CD4-positive, alpha-beta T cell treated with Interleukin-21 for 1 hour (primary cell): ENCODE measurements at places on chromosomes 3 and 15.

- DNase-seq, result no peak
Measured at GRCh38 chr3:69791919-69792399, 52.7 kb downstream of the MITF start.

- no peak for DNase-seq
Measured at GRCh38 chr3:45506084-45506483, 88.5 kb upstream of the LIMD1 start.

GRCh38 chr3:182172534-182172933 lies 460.8 kb downstream of the SOX2 start:
- DNase-seq, result no peak

DNA sequence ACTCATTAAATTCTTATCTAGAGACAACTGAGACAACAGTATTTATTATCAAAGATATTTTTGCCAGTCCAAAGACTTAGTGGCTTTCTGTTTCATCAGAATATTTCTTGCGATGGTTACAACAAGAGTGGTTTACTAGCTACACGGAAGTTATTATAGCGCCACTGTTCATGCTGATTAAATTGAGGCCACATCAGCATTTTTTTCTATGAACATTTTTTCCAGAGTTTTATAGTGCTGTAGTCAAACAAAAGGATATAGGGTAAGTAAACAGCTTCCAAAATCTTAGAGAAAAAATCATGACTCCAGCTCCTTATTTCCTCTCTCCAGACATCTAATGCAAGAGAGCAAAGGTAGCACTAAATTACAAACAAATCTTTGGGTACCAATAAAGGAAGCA lies 1264.4 kb downstream of the ZPLD1 start:
- DNase-seq, result no peak

DNA sequence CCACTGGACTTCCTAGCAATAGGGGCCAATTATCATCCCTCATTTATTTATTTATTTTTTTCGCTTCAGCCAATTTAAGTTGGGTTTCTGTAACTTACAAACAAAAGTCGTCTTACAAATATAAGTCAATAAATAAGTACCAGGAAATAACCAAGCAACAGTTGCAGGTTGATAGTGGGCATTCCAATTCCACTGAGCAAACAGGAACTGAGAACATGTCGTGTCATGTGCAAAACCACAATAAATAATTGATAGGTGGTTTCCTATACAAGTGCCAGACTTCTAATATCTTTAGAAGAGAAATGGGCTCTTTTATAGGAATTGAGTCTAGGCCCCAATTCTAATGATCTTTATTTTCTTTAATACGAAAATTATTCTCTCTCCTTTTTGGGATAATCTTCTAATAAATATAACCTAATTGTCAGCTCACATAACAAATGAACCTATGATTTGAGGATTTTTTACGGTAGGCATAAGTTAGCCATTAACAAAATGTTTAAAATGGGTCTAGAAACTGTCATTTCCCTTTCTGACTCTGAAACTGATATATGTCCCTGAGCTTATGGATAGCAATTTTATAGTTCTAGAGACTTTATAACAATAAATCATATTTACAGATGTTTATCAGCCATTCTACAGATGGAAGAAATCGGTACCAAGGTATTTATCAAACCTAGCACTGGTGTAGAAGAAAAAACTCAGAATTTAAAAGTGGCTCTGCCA lies 571.8 kb downstream of the FOXP1 start:
- DNase-seq, result peak; percentile 45

GRCh38 chr3:48026951-48027908 lies 11.0 kb upstream of the MAP4 start:
- no peak for DNase-seq

DNA sequence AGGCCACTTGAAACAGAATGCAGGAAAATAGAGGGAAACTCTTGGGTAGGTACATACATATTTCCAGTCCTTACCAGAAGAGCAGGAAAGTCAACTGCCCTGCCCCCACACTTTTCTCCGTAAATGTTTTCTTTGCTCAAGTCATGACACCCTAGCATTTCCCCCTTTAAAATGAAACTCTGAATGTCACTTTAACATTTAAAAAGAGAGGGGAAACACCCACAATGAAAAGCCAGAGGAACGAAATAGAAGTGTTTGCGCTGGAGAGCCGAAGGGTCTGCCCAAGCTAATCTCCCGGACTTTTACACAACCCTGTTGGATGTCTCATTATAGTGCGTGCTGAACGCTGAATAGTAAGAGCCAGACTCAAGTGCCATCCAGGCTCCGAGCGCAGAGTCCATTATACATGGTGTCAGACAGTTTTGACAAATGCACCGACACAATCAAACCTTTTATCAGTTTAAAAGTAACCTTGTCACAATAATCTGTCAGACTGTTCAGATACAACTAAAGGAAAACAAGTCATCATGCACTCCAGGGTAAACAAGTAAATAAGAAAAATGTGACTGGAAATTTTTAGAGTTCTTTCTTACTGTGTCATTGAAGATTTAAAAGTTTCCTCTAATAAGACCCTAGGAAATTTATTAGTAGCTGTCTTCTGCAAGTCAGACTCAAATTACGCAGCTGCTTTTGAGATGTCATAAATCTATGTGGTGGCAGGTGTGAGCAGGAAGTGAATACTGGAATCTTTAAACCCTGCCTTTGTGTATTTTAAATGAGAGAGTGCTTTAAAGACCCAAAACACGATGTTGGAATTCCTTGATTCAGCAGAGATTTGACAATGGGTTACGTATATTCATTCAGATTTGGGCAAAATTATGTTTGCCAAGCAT lies 159.8 kb downstream of the RBMS3 start:
- no peak for DNase-seq
